ENCODE measurements at places on chromosomes 3 and 15.

DNA sequence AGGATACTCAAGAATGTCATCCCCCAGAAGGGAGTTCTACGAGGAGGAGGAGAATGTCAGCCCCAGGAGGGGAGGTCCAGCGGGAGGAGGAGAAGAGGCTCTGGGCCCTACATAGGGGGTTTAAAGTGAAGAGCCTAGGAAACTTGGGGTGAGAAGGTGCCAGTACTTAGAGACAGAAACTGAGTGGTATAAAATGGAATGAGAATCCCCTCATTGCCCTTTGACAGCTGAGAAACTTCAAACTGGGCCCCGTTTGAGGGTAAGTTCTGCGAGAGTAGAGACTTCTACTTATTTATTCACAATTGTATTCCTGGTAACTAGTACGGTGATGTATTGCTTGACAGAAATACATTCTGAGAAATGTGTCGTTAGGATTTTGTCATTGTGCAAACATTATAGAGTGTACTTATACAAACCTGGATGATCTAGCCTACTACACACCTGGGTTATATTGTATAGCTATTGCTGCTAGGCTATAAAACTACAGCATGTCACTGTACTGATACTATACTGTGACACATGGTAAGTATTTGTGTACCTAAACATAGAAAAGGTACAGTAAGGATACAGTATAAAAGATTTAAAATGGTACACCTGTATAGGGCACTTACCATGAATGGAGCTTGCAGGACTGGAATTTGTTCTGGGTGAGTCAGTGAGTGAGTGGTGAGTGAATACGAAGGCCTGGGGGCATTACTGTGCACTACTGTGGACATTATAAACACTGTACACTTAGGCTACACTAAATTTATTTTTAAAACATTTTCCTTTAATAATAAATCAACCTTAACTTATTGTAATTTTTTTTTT lies 62.0 kb downstream of the TSC22D2 start:
- no peak for DNase-seq

DNA sequence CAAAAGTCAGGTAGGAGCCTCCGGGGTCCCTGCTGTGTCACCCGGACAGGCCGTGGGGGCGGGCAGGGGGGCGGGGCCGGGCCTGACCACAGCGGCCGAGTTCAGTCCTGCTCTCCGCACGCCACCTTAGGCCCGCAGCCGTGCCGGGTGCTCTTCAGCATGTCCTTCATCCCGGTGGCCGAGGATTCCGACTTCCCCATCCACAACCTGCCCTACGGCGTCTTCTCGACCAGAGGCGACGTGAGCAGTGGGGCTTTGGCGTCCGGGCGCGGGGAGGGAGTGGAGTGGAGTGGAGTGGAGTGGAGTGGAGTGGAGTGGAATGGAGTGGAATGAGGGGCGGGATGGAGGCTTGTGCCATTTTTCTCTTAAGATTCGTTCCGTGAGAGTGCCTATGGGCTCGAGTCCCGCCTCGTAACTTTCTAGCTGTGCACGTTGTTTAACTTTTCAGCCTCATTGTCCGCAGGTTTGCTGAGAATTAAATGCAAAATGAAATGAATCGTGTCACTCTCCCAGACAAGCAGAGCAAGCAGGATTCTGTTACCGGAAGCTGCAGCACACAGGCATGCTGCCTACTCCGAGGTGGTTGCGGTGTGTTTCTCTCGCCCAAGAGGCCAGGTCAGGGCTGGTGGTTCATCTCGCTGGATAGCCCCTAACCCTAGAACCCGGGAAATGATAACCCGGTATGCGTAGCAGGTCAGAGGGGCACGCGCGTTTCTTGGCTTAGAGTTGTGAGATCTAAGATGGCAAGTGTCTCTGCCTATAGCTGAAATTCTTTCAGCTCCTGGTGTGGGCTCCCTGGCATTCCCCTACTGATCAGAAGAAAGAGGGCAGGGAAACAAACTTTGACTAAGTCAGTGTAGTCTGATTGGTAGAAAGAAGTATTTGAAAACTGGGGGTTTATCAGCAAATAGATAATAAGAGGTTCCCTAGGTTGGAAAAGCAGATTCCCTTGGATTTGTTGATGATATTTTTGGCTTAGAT lies at the start of gene FAH:
Gene FAH, plus strand, starts transcription at position 104 of the 981 bp plus-strand sequence. Its CDS starts 56 bp downstream, at position 160.
- peak; percentile 33 for DNase-seq

- no peak for DNase-seq
Measured at GRCh38 chr15:56992725-56993124, 74.3 kb downstream of the TCF12 start.

DNA sequence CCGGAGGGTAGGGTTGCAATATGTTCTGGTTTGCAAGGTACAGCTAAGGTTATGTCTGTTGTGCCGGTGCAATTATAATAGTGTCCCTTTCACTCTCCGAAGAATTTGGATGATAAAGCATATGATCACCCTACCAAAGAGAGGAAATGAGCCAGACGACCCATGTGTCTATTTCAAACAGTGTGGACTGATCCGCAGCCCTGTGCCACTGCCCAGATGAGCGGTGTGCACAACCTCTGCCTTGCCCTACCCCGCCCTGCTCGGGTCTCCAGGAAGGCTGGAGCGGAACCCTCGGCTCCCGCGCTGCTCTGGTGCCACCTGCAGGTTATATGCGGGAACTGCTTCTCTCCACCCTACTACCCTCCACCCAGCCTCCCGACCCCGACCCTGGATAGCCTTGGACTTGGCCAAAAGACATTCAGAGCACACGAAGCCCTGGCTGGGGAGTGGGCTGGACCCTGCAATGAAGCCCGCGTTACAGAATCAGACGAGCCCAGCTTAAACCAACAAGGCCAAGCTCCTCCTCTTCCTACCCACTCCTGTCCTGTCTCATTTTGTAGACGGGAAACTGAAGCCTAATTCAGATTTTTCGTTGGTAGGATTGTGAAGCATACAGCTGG lies 68.4 kb upstream of the CHRNB4 start:
- DNase-seq: peak; percentile 64

DNA sequence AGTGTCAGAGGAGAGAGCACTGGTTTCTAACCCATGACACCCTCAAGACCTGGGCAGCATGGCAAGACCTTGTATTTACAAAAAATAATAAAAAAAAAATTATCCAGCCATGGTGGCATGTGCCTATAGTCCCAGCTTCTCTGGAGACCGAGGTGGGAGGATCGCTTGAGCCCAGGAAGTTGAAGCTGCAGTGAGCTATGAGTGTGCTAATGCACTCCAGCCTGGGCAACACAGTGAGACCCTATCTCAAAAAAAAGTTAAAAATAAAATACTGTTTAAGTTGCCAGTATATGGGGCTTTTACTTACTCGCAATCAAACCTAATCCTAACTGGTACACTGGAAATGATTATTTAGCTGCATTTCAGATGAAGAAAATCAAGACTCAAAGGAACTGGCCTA lies 20.2 kb downstream of the ILDR1 start:
- no peak for DNase-seq

GRCh38 chr3:48141604-48142137 lies 46.5 kb downstream of the CDC25A start:
- DNase-seq: no peak

GRCh38 chr15:41772720-41773331 lies 1.5 kb upstream of the MAPKBP1 start:
- DNase-seq: peak; percentile 23

DNA sequence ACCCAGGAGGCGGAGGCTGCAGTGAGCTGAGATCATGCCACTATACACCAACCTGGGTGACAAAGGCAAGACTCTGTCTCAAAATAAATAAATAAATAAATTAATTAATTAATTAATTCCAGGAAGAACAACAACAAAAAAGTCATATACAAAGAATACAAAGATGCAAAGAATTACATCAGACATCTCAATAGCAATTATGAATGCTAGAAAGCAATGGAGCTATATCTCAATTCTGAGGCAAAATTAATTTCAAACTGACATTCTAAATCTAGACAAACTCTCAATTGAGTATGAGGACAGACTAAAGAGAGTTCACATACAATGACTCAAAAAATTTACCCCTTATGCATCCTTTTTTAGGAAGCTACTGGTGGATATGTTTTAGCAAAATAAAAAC lies 69.6 kb upstream of the CTNNB1 start:
- no peak for DNase-seq

- no peak for DNase-seq
Measured at GRCh38 chr15:43132830-43133429, 456 bp upstream of the TMEM62 start.

- no peak for DNase-seq
Measured at GRCh38 chr15:79523266-79523665, 91.1 kb downstream of the MINAR1 start.

- DNase-seq: no peak
Measured at GRCh38 chr15:90497376-90497775, 32.3 kb upstream of the CRTC3 start.
